EH (cell line): ENCODE measurements at places on chromosomes 7 and 10.
A peak's percentile ranks its signal among the peaks of the same experiment; 100 is the strongest.

- no peak for DNase-seq
Measured at GRCh38 chr7:72028267-72028666, 383.9 kb downstream of the CALN1 start.

DNA sequence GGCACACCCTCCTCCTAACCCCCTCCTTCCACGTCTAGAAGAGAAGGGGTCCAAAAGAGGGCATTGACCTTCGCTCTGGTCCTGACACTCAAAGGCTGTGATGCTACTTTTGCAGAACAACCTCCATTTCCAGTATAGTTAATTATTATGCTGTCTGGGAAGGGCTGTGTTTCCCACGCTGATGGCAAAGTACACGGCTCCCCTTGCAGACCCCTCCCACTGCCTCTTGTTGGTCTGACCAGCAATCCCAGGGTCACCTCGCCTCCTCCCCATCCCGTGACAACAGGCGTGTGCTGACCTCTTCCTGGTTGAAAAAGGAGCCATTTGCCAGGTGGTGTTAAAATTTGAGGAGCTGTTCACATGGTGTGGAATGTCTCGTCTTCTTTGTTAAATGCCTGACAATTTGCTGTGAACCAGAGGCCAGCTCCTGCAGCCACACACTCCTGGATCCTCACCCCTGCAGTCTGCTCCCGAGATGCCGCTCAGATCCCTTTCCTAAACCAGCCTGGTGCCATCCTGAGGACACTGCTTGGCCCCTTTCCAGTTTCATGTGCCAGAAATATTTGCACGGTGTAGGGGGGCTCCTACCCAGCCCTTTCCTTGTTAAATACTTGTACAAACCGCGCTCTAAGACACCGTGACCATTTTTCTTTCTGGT lies 321.7 kb downstream of the WDR37 start:
- DNase-seq = no peak

DNA sequence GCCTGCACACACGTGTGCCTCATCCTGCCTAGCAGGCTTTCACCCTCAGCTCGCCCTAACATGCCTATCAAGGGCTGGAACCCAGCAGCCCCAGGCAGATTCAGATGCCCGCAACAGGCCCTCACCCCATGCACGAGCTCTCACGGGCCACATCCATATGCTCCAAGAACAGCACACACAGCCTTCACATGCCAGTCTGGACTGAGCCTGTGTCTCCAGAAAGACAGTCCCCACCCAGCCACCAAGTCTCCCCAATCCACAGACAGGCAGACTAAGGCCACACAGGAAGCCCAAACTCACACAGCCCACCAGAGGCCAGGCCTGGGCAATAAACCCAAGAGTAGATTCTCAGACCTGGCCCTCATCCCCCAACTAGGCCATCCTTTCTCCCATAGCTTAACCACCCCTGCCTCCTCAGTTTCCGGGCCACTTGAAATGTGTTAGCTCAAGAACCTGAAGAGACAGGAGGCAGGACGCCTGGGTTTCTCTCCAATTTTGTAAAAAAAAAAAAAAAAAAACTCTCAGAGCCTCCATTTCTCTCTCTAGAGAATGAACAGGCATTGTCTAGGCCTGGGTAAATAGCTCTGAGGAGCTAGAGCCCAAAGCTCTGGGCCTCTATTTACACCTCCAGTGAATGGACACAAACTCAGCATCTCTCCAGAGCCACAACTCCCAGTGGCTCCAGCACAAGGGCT lies 6.8 kb downstream of the LDB1 start:
- DNase-seq = peak; percentile 24

GRCh38 chr10:74683067-74683466 lies 143.3 kb upstream of the KAT6B start:
- no peak for DNase-seq

GRCh38 chr10:122911889-122912484 lies 1.6 kb downstream of the FAM24A start:
- DNase-seq = peak; percentile 59

DNA sequence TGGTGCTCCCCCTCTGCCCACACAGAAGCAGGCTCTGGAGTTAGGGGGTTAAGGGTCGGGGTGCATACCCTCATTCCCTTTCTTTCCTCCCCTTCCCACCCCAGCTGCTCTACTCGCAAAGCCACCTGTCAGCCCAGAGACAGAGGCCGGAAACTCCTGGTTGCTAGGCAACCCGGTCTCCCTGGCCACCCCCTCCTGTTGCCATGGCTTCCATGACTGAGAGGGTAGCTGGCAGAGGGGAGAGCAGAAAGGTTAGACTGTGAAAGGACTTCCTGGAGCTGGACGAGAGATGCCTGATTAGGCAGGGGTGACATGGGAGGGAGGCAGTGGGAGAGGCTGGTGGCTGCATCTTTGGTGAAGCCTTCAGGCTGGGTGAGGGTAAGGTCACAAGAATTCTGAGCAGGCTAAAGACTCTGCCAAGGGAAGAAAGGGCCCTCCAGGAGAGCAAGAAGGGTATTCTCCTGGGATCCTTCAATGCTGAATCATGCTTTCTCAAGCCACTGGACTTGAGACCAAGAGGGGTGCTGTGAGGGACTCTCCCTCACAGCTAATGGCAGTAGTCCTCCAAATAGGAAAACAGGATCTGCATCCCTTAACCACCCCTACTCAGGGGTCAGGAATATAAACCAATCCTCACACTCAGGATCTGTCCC lies 5.4 kb downstream of the PSD start:
- peak; percentile 31 for DNase-seq

DNA sequence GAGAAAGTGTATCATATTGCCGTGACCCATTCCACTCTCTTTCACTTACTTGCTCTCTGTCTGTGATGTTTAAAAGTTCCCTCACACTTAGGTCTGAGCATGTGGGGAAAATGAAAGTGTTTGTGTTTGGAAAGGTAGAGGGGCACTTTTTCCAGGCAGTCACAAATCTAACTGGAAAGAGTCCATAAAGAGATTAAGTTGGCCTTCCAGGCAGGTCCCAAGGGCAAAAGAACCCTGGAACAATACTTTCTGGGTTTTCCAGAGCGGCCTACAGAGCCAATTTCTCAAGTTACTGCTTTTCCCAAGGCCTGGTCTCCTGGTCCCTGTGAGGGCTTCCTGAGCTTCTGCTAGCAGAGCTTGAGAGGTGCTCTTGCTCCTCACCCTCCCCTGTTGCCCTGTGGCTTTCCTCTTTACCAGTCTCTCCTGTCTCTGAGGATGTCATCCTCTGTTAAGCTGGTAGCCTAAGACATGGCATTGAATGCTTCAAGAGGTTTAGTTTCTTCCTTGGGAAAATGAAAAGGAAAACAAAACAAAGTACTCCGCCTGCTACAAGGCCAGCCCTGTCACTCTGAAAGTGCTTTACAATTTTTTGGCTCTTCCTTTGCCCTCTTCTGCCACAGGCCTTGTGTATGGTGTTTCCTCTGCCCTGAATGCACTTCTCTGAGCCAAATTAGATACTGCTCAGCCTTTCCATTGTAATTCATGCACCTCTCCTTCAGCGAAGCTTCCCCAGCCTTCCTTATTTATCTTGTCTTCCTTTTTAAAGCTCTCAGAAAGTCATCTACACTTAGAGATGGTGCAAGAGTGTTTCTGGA lies 20.1 kb downstream of the TES start:
- DNase-seq = no peak

GRCh38 chr10:61188691-61189090 lies 244.7 kb upstream of the RHOBTB1 start:
- DNase-seq = no peak

GRCh38 chr10:34956756-34957155 lies 133.4 kb downstream of the CUL2 start:
- peak; percentile 27 for DNase-seq

GRCh38 chr7:16412274-16413254 lies 8.8 kb downstream of the CRPPA start:
- no peak for DNase-seq

GRCh38 chr10:89550509-89550908 lies 15.1 kb upstream of the SLC16A12 start:
- peak; percentile 56 for DNase-seq

GRCh38 chr7:12768948-12769347 lies 81.5 kb downstream of the ARL4A start:
- no peak for DNase-seq

DNA sequence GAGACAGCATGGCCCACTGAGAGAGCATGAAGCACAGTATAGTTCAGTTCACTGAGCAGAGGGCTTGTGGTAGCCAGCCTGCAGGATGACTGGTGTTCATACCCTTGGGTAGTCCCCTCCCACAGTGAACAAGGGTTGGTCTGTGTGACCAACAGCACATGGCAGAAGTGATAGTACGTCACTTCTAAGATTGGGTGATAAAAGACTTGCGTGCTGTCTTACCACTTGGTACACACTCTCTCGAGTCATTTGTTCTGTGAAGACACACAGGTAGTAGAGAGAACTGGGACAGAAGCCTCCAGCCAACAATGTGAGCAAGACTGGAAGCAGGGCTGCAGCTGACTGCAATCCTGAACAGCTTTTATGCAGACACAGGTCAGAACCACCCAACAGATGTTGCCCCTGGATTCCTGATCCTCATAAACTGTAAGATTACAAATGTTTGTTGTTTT lies 14.6 kb downstream of the EPC1 start:
- DNase-seq = peak; percentile 36

GRCh38 chr7:42672339-42672999 lies 239.4 kb downstream of the C7orf25 start:
- DNase-seq = no peak

DNA sequence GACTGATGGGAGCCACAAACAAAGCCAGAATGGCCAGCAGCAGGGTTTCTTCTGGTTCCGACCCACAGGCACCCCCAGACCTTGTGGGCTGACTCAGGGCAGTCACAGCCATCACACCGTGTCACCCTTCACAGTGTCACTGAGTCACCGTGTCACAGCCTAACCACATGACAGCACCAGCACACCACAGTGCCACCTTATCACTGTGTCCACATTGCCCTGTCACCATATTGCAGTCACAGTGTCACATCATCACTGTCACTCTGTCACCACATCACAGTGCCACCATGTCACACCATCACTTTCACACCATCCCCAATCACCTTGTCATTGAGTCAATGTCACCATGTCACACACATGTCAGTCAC lies 77.0 kb downstream of the OAT start:
- no peak for DNase-seq

DNA sequence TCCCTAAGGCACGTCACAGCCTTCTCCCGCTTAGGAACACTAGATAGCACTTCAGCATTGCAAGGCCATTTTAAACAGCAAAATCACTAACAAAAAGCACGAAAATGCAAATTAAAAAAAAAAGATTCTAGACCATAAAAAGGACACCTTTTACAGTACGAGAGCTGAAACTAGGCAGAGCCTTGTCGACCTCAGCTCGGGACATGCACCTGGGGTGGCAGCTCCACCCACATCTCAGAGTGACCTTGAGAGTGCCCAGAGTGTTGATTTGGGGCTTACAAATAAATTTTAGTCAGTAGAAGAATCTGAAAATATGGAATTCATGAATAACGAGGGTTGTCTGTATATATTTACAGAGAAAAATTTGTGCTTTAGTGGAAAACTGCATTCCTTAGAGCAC lies 1.1 kb downstream of the MRPS24 start:
- no peak for DNase-seq

GRCh38 chr10:4931587-4931986 lies 31.6 kb upstream of the AKR1C1 start:
- DNase-seq = no peak

GRCh38 chr7:151859948-151860685 lies 16.8 kb downstream of the PRKAG2 start:
- DNase-seq = no peak

DNA sequence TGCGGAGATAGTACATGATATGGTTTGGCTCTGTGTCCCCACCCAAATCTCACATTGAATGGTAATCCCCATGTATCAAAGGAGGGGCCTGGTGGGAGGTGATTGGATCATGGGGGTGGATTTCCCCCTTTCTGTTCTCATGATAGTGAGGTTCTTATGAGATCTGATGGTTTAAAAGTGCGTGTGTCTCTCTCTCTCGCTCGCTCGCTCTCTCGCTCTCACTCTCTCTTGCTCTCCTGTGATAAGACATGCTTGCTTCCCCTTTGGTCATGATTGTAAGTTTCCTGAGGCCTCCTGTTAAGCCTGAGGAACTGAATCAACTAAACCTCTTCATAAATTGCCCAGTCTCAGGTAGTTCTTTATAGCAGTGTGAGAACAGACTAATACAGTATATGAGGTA lies 171.9 kb downstream of the NSUN6 start:
- DNase-seq = no peak

GRCh38 chr7:104367926-104368325 lies 39.5 kb downstream of the LHFPL3 start:
- DNase-seq = no peak

- DNase-seq = no peak
Measured at GRCh38 chr10:79327090-79327457, 20.2 kb upstream of the PPIF start.

GRCh38 chr7:131919920-131920709 lies 363.7 kb upstream of the PODXL start:
- no peak for DNase-seq

- DNase-seq = no peak
Measured at GRCh38 chr7:41146429-41146828, 556.5 kb downstream of the INHBA start.

DNA sequence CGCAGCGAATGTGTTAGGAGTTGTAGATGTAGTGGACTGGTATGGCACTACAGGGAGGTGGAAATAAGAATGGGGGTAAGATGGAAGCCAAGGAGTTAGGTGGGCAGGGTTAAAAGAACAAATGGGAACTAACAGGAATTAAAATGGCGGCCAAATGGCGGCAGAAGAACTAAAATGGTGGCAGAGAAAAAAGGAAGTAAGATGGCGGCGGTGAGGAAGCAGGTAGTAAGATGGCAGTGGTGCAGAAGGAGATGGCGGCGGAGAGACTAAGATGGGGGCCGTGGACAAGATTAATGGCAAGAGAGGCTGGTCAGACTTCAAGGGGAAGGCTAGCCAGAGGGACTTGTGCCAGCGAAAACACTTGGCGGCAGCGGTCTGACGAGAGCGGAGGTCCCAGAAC lies 44.5 kb downstream of the ZNF138 start:
- no peak for DNase-seq

GRCh38 chr7:124354201-124354600 lies 321.3 kb upstream of the TMEM229A start:
- no peak for DNase-seq

- DNase-seq = peak; percentile 89
Measured at GRCh38 chr7:136956232-136956631, 87.8 kb downstream of the CHRM2 start.

- DNase-seq = no peak
Measured at GRCh38 chr10:111990734-111991133, 192.8 kb downstream of the GPAM start.

- DNase-seq = no peak
Measured at GRCh38 chr7:33420311-33420940, 291.1 kb downstream of the BBS9 start.

GRCh38 chr10:75619635-75620034 lies 188.2 kb downstream of the LRMDA start:
- DNase-seq = no peak

DNA sequence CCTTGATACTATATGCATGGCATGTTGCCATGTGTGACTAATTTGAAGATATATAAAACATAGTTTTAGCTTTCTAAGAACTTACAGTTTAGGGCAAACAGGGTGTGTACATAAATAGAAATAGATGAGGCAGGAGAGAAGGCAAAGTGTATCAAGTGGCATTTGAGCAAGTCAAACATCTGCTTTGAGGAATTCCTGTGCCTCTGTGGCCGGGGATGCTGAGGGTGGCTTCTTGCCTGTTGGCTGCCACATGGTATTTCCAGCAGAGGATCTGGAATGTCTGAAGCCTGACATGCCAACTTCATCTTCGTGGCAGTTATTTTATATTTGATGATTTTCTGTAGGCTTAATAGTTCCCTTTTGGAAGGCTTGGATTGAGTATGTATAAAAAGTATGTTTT lies 6.0 kb downstream of the SSBP1 start:
- DNase-seq = no peak
